ENCODE measurements at places on chromosomes 6 and 20.
A peak's percentile ranks its signal among the peaks of the same experiment; 100 is the strongest.

- DNase-seq, result peak; percentile 48
Observed at GRCh38 chr6:16130932-16131387, 2.1 kb downstream of the MYLIP start.

DNA sequence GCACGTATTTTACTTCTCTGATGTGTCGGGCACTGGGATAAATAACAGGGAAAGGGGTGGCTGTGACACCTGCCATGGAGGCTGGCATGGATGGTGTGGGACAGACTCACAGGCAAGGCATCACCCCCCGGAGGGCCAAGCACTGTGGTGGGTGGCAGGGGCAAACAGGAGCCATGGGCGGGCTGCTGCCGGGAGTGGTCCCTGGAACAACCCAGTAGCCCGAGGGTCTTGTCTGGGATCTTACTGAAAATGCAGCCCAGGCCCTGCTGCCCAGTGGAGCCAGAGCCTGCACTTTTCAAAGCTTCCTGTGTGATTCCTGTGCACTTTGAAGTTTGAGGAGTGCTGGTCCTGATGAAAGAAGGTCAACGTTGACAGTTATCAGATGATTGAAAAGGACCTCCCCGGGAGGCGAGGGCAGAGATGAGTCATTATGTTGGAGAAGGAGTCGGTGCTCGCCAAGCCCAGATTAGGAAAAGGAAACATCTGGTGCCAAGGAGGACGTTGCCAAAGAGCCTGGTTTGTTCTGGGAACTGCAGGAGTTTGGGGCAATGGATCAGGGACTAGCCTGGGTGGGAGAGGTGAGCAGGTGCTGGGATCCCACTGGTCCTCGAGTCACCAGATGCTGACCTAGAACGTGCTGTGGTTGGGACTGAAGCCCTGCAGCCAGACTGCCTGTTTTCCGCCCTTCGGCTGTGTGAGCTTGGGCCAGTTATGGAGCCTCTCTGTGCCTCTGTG, 130.0 kb upstream of the GGTLC1 start:
- DNase-seq, result no peak

DNA sequence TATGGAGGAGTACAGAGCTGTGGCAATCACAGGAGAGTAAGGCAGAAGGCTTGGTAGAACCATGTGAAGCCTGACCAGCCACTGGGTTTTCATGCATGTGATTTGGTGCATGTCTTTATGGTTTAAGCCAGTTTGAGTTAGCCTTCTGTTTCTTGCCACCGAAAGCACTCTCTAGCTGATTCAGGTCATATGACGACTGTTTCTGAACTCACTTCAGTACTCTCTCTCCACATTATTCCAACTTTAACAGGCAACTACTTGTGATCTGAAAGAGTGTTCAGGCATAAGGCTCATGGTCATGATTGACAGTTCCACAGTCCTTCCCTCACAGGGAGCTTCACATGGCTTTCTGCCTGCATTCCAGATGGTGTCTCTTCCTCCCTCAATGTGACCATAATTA, 63.3 kb upstream of the TAB2 start:
- no peak for DNase-seq

- no peak for DNase-seq
Observed at GRCh38 chr6:170269846-170270541, 20.9 kb downstream of the DLL1 start.

- DNase-seq, result no peak
Observed at GRCh38 chr6:116136373-116136772, 10.4 kb upstream of the COL10A1 start.

GRCh38 chr20:25097498-25097897, 15.6 kb upstream of the VSX1 start:
- DNase-seq, result no peak

DNA sequence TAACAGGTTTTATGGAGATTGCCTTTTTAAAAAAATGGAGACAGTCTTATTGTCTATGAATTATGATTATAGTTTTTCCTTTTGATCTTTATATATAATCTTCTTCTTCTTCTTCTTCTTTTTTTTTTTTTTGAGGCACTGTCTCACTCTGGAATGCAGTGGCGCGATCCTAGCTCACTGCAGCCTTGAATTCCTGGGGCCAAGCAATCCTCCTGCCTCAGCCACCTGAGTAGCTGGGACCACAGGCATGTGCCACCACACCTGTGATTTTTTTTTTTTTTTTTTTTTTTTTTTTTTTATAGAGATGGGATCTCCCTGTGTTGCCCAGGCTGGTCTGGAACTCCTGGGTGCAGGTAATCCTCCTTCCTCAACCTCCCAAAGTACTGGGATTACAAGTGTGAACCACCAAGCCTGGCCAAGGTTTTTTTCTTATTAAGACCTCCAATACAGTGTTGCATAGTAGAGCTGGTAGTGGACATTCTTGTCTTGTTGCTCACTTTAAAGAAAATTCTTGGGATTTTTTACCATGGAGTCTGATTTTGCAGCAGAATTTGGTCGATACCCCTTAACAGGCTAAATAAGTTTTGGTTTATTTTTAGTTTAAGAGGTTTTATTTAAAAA, 46.5 kb downstream of the STK4 start:
- no peak for DNase-seq

DNA sequence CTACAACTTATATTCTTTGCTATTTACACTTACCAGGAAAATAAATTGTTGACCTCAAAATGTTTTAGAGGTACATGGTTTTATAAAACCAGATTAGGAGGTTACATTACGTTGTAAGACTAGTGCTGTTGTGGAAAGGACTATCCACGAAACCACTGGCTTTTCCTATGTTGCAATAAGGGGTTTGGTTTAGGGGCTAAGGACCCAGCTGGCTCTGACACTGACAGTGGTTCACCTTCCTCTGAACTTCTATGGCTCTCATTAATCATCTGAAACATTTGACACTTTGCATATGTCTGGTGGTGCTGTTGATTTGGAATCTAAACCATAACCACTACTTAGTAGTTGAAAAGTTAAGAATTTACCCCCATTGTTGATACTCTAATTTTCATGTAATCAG, 186.7 kb downstream of the NKAIN2 start:
- DNase-seq, result no peak

- peak; percentile 88 for DNase-seq
Observed at GRCh38 chr6:1321738-1322137, 9.8 kb downstream of the FOXQ1 start.

DNA sequence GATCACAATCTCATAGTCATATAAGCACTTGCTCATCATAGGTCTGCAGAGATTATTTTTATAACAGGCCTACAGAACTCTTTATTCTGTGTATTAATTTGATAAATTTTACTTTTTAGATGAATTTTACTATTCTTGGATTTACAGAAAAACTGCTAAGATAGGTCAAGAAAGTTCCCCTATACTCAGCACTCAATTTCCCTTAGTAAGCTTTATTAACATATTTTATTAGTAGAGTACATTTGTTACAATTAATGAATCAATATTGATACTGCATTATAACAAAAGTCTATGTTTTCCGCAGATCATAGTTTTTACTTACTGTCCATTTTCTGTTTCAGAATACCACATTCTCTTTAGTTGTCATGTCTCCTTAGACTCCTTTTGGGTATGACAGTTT, 148.9 kb downstream of the GRM1 start:
- no peak for DNase-seq

- DNase-seq, result no peak
Observed at GRCh38 chr6:20800229-20800628, 266.0 kb downstream of the CDKAL1 start.

DNA sequence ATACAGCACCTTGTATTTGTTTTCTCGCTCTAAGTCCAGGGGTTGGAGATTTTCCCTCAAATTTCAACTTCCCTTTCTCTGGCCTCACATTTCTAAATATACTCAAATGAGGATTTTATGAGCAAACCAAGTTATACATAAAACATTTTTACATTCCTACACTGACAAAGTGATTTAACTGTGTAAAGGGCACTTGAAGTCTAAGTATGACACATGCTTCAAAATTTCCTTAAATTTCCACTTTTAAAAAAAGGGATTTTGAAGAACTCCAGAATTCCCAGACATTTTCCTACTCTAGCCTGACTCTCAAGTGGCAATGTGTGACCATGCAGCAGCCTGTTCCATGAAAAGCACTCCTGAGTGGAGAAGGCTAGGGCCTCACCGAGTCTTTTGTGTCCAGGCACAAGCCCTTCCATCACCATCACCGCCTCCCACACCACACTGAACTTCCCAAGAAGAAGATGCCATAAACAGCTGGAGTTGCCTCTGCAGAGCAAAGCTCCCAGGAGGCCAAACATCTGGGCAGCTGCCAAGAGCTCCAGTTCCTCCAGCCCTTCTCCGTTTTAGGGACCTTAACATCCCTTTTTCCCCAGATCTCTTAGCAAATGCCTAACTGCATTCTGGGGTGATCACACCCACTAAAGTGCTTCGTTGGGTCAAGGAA, 68.9 kb downstream of the NCR2 start:
- peak; percentile 11 for DNase-seq

- DNase-seq, result no peak
Observed at GRCh38 chr20:50930139-50930975, 880 bp downstream of the ADNP start.

DNA sequence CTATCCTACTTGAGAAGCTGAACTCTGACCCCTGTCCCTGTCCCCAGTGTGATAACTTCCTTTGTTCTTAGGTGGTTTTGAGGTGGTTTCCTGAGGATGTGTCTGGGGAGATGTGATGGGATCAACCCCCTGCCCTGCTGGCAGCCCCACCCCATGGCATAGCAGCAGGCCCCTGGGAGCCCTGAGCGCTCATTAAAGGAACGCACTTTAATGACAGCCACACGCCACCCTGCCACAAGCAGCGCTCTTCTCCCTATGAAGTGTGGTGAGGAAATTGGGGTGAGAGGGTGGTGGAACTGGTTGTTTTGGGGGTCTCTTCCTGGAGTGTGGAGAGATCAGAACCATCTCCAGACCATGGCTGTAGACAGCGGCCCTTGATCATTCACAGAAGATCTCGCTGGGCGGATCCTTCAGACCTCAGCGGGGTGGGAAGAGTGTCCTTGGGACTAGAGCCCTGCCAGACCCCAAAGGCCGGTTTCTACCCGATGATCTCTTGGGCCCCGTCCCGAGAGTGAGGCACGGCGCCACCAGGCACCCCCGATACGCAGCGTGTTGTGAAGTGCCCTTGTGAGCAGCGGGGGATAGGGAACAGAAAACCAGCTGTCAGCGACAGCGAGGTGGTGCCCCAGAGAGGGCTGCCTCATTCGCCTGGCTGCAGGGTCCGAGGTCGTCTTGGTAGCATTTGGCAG, 45.4 kb downstream of the SYNJ2 start:
- DNase-seq, result no peak

DNA sequence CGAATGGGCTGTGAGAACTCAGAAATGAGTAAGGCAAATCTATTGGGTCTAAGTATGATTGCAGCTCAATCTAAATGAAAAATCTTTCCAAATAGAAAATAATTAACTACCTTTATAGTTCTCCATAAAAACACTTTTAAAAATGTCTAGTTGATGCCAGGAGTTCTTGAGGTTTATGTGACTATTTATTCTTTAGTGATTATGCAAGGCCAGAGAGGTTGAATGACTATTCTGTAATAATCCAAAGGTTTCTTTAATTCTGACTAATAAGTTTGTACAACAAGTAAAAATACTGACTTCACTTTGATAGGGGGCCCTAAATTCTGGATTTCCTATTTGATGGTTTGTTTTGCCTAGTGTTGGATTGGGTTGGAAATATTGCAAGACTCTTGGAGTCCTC, 461.2 kb downstream of the EPM2A start:
- DNase-seq, result no peak

- no peak for DNase-seq
Observed at GRCh38 chr6:47360388-47360787, 50.7 kb upstream of the TNFRSF21 start.

GRCh38 chr20:24691901-24692351, 222.5 kb downstream of the SYNDIG1 start:
- DNase-seq, result no peak

- no peak for DNase-seq
Observed at GRCh38 chr20:56433880-56434255, 21.8 kb downstream of the CASS4 start.

- DNase-seq, result no peak
Observed at GRCh38 chr20:5991623-5992441, 41.4 kb downstream of the MCM8 start.

DNA sequence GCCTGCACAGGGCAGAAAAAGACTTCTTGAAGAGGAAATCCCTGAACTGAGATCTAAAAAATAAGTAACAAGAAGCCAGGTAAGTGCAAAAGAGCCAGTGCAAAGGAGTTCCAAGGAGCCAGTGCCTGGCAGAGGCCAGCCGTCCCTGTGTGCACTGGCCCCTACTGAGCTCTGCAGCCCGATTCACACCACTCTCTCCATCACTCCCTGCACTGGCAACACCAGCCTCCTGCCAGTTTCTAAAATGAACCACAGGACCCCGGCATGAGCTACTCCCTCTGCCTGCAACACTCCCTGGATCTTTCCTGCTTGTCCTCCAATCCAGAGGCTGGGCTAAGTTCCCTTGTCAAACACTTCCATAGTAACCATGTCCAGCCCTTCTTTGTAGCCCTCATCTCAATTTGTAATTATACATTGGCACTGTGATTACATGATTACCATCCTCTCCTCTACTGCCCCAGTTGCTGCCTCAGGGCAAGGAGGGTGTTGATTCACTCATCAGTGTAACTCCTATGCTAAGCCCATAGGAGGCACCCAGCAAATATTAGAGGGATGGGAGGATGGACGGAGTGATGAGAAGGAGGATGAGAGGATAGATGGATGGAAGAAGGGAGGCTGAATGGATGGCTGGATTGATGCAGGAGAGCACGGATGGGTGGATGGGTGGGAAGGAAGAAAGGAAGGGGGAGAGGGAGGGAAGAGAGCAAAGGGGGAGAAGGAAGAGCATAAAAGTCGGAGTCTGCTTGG, 49.3 kb downstream of the SIRPA start:
- no peak for DNase-seq

GRCh38 chr6:37177077-37177934, 7.4 kb downstream of the PIM1 start:
- DNase-seq, result no peak

GRCh38 chr6:115717472-115717871, 343.2 kb downstream of the FRK start:
- DNase-seq, result no peak

GRCh38 chr6:54921891-54922290, 75.3 kb downstream of the FAM83B start:
- no peak for DNase-seq

GRCh38 chr6:101728956-101729355, 335.4 kb downstream of the GRIK2 start:
- DNase-seq, result no peak

DNA sequence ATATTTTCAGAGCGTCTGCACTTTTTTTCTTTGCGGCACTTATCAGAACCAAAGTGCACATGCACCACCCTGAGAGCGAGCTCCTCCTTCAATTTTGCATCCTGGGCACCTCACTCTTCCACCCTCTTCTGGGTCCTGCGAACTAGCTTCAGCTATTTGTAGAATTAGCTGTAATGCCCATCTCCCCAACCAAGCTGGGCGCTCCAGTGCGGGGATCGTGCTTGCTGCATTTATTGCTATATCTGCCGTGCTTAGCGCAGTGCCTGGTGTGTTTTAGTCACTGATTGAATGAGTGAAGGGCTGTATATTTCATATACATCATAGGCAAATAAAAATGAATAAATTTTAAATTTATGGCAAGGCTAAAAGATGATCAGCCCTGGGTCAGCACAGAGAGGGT, 75.8 kb downstream of the KCNB1 start:
- no peak for DNase-seq

- DNase-seq, result no peak
Observed at GRCh38 chr6:160305926-160306713, 42.1 kb upstream of the SLC22A3 start.

All from fibroblast of skin of left quadriceps (primary cell).